ENCODE measurements at places on chromosomes 7 and 10. TPM values are rescaled to one million over a fixed set of nuclear protein-coding genes. Genes with fewer than 3 reads are reported as not detected.

DNA sequence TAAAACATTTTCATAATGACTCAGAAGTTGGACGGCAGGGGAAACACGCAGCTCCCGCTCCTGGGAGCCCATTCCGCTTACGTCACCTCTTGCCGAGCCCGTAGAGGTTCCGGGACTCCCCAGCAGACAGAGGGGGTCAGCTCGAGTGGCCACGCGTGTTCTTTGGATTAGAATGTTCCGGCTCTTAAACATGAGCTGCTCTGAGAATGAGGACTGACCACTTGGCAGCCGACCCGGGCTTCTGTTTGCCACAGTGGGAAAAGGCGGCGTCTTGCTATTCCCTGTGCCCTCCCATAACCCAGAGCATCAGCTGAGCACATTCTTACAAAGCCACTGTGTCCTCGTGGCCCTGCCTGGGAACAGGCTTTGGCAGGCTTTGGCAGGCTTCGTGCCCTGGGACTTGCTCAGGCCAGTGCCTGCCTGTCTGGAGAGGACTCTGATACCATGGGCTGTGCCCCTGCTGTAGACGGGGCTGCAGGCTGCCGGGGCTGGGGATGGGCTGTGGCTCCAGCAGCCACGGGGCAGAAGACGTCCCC lies 40.1 kb downstream of the PFKP start:
- H3K4me1 ChIP-seq = no peaks in the 10 kb centered on the region
- H3K27ac ChIP-seq = no peak overlapping the region
- DNase-seq = no peak
- peaks cover 29% of the 10 kb centered on the region for H3K36me3 ChIP-seq

- peaks cover 25% of the 10 kb centered on the region for H3K4me1 ChIP-seq
- no peak overlapping the region for H3K4me3 ChIP-seq
- H3K27me3 ChIP-seq = peaks cover 7% of the 10 kb centered on the region
- no peak overlapping the region for H3K27ac ChIP-seq
- peaks cover 21% of the 10 kb centered on the region for H3K36me3 ChIP-seq
- DNase-seq = no peak
These were observed 72.8 kb downstream of the CARD11 start for GRCh38 chr7:2970861-2971260.

- H3K4me1 ChIP-seq = no peaks in the 10 kb centered on the region
- peaks cover 1% of the 10 kb centered on the region for H3K27me3 ChIP-seq
- H3K4me3 ChIP-seq = no peak overlapping the region
- no peak overlapping the region for H3K27ac ChIP-seq
- no peak for DNase-seq
These were observed 57.1 kb upstream of the IL6 start for GRCh38 chr7:22669692-22670421.

Gene C10orf105
- polyA plus RNA-seq = 0.11 TPM

Gene LIPF
- polyA plus RNA-seq = not detected

Gene LRRD1
- polyA plus RNA-seq = not detected

GRCh38 chr10:4177791-4178190 lies 392.8 kb upstream of the KLF6 start:
- H3K4me1 ChIP-seq = peaks cover 5% of the 10 kb centered on the region
- H3K27ac ChIP-seq = no peak overlapping the region
- peaks cover 5% of the 10 kb centered on the region for H3K27me3 ChIP-seq
- H3K36me3 ChIP-seq = no peaks in the 10 kb centered on the region
- DNase-seq = no peak

GRCh38 chr10:50882540-50882983 lies 2.9 kb downstream of the A1CF start:
- no peaks in the 10 kb centered on the region for H3K36me3 ChIP-seq
- H3K27me3 ChIP-seq = peaks cover 9% of the 10 kb centered on the region
- no peak overlapping the region for H3K4me3 ChIP-seq
- no peaks in the 10 kb centered on the region for H3K4me1 ChIP-seq
- no peak overlapping the region for H3K27ac ChIP-seq

DNA sequence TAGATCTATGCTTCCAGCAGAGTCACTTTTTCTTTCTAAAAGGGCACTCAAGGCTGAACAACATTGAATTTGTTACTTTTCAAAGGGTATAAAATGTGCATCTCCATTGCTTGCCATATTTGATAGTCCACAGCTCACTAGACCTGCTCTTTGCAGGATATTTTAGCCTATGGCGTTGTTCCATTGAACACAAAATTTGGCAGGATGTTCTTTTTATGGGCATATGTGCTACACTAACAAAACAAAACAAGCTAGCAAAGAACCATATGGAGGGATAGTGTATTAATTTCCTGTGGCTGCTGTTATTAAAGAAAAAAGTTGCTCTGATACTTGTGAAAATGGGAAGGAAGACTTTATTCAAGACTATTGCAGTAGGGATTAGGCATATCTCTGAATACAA lies 828.7 kb downstream of the TYW1 start:
- DNase-seq = no peak
- H3K4me1 ChIP-seq = no peaks in the 10 kb centered on the region
- no peaks in the 10 kb centered on the region for H3K36me3 ChIP-seq
- H3K27me3 ChIP-seq = no peaks in the 10 kb centered on the region

GRCh38 chr7:47351233-47352154 lies 230.4 kb downstream of the TNS3 start:
- H3K27me3 ChIP-seq = no peaks in the 10 kb centered on the region
- no peaks in the 10 kb centered on the region for H3K36me3 ChIP-seq
- no peak for DNase-seq
- no peak overlapping the region for H3K4me3 ChIP-seq
- H3K27ac ChIP-seq = no peak overlapping the region

- no peak overlapping the region for H3K4me3 ChIP-seq
- DNase-seq = no peak
- H3K36me3 ChIP-seq = no peaks in the 10 kb centered on the region
- H3K27ac ChIP-seq = no peak overlapping the region
- H3K27me3 ChIP-seq = peaks cover 1% of the 10 kb centered on the region
These were observed 20.9 kb upstream of the CPXM2 start for GRCh38 chr10:123912466-123912865.

DNA sequence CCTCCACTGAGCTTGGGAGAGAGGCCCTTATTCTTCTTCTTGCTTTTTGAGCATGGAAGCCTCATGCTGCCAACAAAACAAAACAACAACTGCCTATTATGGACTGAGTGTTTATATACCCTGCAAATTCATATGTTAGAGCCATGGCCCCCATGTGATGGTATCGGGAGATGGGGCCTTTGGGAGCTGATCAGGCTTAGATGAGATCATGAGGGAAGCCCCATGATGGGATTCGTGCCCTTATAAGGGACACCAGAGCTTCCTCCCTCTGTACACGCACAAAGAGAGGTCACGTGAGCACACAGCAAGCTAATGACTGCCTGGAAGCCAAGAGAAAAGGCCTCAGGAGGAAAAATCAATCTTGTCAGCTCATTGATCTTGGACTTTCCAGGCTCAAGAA lies 235.0 kb downstream of the FANK1 start:
- H3K4me1 ChIP-seq = peaks cover 5% of the 10 kb centered on the region
- no peak overlapping the region for H3K27ac ChIP-seq
- no peaks in the 10 kb centered on the region for H3K36me3 ChIP-seq
- no peak overlapping the region for H3K4me3 ChIP-seq
- no peak for DNase-seq

Gene ITPRIP
- polyA plus RNA-seq = 67.8 TPM

DNA sequence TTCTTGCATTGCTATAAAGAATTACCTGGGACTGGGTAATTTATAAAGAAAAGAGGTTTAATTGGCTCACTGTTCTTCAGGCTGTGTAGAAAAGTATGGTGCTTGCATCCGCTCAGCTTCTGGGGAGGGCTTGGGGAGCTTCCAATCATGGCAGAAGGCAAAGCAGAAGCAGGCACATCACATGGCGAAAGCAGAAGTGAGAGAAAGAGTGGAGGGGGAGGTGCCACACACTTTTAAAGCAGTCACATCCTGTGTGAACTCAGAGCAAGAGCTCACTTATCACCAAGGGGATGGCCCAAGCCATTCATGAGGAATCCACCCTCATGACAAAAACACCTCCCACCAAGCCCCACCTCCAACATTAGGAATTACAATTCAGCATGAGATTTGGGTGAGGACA lies 303.5 kb downstream of the OTUD1 start:
- H3K4me1 ChIP-seq = no peaks in the 10 kb centered on the region
- H3K4me3 ChIP-seq = no peak overlapping the region
- no peak overlapping the region for H3K27ac ChIP-seq

- H3K27me3 ChIP-seq = no peaks in the 10 kb centered on the region
- H3K36me3 ChIP-seq = no peaks in the 10 kb centered on the region
- no peak for DNase-seq
- H3K4me3 ChIP-seq = no peak overlapping the region
- H3K27ac ChIP-seq = no peak overlapping the region
- H3K4me1 ChIP-seq = no peaks in the 10 kb centered on the region
These were observed 607.4 kb upstream of the MBL2 start for GRCh38 chr10:53379956-53380355.

DNA sequence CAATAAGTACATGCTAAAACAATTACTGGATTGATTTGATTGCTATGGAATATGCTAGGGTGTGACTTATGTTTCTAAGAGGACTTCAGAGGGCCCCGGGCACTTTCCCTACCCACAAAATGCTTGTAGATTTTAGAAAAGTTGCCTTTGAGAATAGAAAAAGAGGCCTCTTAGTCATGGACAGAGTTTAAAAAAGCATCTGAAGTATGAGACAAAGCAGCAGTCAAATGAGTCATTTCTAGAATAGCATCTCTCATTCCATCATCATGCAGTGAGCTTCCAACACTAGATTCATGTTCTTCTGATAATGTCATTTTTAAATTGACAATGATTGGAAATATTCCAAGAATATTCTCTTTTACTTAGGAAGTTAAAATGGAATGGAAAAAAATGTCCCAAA lies 675.1 kb upstream of the PCDH15 start:
- H3K4me1 ChIP-seq = no peaks in the 10 kb centered on the region
- H3K4me3 ChIP-seq = no peak overlapping the region
- no peak for DNase-seq
- peaks cover 1% of the 10 kb centered on the region for H3K27me3 ChIP-seq
- H3K27ac ChIP-seq = no peak overlapping the region

DNA sequence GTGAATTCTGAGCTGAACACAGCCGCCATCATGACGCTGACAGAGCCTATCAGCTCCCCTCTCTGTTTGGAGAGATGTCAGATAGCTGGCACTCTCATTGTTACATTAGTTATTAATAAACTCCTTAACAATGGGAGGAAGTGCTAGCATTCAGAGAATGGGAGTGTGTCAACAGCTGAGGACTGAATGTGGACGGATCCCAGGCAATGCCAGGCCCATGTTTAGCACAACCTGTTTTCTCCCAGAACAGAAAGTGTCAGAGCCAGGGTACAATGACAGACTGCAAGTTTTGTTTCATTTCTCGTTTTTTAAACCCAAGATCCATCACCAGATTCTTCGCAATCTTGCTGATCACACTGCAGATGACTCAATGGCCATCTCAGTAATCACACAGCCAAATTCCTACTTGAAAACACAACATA lies 99.6 kb downstream of the PRPF18 start:
- peaks cover 6% of the 10 kb centered on the region for H3K27me3 ChIP-seq
- H3K36me3 ChIP-seq = no peaks in the 10 kb centered on the region
- H3K27ac ChIP-seq = no peak overlapping the region
- no peak overlapping the region for H3K4me3 ChIP-seq
- no peaks in the 10 kb centered on the region for H3K4me1 ChIP-seq
- DNase-seq = no peak

Gene GPR37
- polyA plus RNA-seq = not detected

Gene CHST15
- 0.20 TPM for polyA plus RNA-seq

Gene KCP
- not detected for polyA plus RNA-seq

- H3K27ac ChIP-seq = no peak overlapping the region
- H3K27me3 ChIP-seq = no peaks in the 10 kb centered on the region
- peaks cover 4% of the 10 kb centered on the region for H3K36me3 ChIP-seq
- no peak for DNase-seq
These were observed 64.0 kb downstream of the LRRC4 start for GRCh38 chr7:127967281-127967680.

Gene CDC14C
- not detected for polyA plus RNA-seq

- H3K27ac ChIP-seq = no peak overlapping the region
- no peaks in the 10 kb centered on the region for H3K36me3 ChIP-seq
- no peaks in the 10 kb centered on the region for H3K4me1 ChIP-seq
- H3K27me3 ChIP-seq = peaks cover 2% of the 10 kb centered on the region
These were observed 48.6 kb downstream of the GTF2IRD1 start for GRCh38 chr7:74502216-74502891.

Gene PRTFDC1
- 0.40 TPM for polyA plus RNA-seq

- H3K4me3 ChIP-seq = no peak overlapping the region
- H3K4me1 ChIP-seq = no peaks in the 10 kb centered on the region
- no peaks in the 10 kb centered on the region for H3K36me3 ChIP-seq
- peaks cover 5% of the 10 kb centered on the region for H3K27me3 ChIP-seq
- no peak overlapping the region for H3K27ac ChIP-seq
These were observed 44.1 kb upstream of the CNPY1 start for GRCh38 chr7:155590215-155591018.

Gene HMX2
- polyA plus RNA-seq = not detected

DNA sequence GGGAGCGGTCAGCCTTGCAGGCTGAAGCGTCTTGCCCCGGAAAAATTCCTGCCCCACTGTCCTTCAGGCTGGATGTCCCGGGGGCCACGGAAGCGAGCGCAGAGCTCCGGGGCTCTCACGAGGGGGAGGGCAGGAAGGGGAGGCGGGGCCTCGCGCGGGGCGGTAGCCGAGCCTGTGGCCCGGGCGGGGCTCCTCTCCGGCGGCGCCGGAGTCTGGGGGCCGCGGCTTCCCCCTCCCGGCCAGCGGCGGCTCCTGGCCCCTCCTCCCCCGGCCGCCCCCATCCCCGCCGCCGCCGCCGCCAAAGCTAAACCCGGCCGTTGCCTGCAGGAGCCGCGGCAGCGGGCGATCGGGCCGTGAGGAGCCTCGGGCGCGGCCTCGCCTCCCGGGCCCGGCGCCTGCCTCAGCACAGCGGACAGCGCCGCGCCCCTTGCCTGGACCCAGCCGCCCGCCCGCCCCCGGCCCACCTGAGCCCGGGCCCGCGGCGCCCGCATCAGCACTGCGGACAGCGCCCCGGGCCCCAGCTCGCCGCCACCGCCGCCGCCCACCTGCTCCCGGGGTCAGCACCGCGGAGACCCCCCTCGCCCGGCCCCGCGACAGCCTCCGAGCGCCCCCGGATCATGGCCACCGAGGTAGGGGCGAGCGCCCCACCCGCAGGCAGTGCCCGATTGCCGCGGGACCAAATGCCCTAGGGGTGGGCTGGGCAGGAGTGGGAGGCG lies at the start of gene GOLGA7B:
Gene GOLGA7B (plus strand): TSS at position 157 of the 716 bp plus-strand sequence. CDS start 461 bp downstream, at position 618.
- H3K4me3 ChIP-seq = peak within 1 kb of the TSS; percentile 95
- peak within 1 kb of the TSS; percentile 74 for H3K27ac ChIP-seq
- peaks cover 25% of the 10 kb centered on the region for H3K4me1 ChIP-seq
- DNase-seq = peak; percentile 68
- H3K27me3 ChIP-seq = peaks cover 6% of the 10 kb centered on the region

Gene SRRM3
- not detected for polyA plus RNA-seq
